ENCODE measurements at places on chromosomes 5 and 9.
A peak's percentile ranks its signal among the peaks of the same experiment; 100 is the strongest.

- no peak for DNase-seq
Measured at GRCh38 chr9:72733895-72734294, 212.5 kb downstream of the TMC1 start.

DNA sequence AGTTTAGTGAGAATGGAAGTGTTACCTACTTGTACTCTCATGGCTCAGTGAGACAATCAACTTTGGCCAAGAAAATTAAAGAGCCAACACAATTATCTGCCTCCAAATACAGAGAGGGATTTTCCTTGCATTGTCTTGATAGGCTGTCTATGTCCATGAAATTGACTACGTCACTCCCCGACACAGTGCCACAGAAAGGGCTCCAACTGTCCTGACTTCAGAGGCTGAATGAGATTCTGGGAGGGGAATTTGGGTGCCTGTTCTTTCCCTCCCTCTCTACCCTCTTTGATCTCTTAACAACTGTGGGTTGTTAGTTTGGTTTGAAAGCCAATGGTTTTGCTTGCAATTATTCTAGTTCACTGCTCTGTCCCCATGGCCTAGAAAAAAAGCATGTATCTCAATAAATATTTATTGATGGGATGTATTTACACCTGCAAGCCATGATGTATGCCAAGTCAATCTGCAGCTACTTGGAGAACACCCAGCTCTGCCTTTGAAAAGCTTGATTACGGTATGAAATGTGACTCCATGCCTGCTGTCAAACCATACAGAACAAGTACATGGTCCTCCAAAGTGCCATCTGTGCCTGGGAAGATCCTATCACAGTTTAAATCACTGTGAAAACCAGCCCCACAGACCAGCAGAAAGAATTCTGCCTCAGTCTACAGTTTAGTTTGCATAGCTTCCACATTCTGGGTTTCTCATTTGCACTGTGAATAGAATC lies 37.3 kb downstream of the CAPSL start:
- no peak for DNase-seq

DNA sequence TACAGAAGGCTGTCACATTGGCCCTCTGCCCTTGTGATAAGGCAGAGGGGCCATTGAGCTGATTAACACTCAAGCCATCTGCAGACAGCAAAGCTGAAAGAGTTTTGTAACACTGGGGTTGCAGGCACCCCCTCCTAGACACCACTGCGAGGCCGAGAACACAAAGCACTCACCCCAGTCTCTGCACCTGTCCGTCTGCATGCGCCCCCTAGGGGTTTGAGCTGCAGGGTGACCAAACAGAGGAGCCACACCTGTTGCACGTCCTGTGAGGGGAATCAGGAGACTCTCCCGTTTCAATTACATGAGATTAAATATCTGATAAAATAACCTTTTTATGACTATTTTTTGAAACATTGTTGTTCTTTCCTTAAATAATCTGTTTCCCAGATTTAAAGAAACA lies 1180.4 kb downstream of the CDH9 start:
- DNase-seq, result no peak

GRCh38 chr5:151157426-151158286 lies at the start of gene ANXA6:
Gene ANXA6, minus strand, starts transcription at chr5:151157779. Its CDS starts 9,878 bp downstream, at chr5:151147901.
- no peak for DNase-seq

DNA sequence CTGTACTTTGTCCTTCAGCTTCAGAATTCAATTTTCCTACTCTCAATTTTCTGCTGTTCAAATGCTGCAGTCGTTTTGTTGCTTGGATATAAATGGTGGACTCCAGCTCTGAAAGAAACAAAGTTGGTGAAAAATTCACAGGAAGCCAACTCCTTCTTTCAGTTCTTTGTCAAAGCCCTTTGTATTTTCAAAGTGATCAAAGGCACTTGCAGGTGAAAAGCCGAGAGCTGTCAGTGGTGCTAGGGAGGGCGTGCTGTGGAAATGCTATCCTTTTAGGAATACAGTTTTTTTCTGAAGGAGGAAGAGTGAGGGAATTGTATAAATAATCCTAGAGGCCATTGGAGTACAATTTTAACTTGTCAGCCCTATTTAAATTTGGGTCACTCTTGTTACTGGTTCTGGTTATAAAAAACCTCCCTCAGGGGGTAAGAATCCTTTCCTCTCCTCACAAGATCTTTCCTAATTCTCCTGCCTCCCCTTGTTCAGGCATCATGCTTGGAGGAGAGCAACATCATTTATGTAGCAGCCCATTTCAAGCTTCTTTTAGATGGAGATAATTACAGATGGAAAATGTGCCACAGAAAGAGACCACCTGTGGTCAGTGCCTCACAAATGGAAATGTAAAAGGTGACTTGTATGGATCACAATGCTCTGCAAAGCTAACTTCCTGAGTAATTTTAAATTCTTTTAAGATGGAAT lies 62.5 kb upstream of the GHR start:
- no peak for DNase-seq

GRCh38 chr9:124209774-124210173 lies 48.0 kb upstream of the NEK6 start:
- no peak for DNase-seq

DNA sequence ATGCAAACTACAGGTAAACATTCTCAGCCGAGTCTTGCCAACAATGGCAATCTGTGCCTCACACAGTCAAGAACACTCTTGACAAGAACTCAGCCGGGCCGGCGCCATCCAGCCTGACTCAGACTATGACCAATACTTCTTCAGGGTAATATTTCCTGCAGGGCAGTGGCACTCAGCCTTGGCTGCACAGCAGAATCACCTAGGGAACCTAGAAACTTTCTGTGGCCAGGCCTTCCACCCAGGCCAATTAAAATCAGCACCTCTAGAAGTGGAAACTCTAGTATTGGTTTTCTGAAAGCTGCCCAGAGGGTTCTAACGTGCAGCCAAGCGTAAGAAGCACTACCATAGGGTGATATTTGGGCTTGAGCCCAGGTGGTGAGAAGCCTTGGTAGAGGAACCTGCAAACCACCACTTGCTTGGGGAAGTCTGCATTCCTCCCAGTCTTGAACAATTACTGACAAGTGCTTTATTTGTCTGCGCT lies 120.6 kb downstream of the TTLL11 start:
- DNase-seq, result no peak

DNA sequence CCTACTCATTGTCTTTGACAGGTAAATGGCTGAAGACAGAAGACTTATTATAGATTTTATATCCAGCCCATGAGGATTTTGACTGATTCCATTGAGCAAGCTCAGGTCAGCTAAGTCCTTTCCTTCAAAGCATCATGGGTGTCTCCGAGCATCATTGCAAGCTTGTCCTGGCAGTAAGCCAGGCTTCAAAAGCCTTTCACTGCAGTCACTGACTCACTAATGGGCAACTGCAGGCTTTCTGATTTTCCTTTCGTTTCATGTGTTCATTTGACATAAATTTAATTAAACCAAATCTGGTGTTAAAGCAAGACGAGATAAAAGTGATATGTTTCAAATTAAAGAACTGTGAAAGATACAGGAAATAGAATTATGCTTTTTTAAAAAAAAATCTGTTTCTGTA lies 426.2 kb downstream of the ANXA1 start:
- DNase-seq, result no peak

DNA sequence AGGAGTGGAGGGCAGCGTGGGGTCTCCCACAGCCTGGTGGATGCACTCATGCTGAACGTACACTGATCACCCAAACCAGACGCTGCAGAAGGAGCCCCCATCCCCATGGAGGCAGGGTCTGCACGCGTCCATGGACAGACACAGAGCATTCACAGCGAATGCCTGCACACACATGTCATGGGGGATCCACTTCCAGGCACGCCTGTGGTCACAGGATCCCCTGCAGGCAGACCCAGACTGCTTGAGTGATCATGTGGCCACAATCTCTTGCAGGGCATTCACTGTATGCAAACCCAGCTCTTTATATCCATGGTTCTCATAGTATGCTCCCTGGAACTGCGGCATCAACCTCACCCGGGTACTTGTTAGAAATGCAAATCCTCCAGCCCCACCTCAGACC lies 5.4 kb downstream of the SNCB start:
- DNase-seq, result no peak

DNA sequence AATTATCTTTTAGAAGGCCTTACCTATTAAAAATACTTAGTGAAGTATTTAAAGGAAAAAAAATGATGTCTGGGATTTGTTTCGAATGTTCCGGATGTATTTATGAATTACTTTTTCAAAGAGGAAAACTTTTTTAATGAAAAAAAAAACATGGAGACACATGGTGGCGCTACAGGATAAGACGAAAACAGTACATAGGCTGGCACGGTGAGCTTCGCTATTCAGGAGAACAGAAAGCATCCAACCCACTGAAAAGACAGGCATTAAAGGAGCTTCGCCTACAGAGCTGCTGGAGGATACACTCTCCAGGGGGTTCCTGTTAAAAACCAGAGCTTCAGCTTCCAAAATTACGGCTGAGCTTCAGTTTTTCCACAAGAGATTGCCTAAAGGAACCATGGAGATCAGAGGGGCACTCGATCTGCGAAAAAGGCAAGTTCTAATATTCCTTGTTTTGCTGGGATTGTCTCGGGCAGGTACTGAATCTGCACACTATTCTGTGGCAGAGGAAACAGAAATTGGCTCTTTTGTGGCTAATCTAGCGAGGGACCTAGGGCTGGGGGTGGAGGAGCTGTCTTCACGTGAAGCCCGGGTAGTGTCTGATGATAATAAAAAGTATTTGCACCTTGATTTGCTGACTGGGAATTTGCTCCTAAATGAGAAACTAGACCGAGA lies at the start of gene PCDHB14:
PCDHB14 (plus strand) TSS at position 232 of the 672 bp plus-strand sequence; CDS start at position 395, 163 bp downstream.
- DNase-seq, result no peak

- no peak for DNase-seq
Measured at GRCh38 chr5:143772621-143773020, 39.3 kb upstream of the HMHB1 start.

DNA sequence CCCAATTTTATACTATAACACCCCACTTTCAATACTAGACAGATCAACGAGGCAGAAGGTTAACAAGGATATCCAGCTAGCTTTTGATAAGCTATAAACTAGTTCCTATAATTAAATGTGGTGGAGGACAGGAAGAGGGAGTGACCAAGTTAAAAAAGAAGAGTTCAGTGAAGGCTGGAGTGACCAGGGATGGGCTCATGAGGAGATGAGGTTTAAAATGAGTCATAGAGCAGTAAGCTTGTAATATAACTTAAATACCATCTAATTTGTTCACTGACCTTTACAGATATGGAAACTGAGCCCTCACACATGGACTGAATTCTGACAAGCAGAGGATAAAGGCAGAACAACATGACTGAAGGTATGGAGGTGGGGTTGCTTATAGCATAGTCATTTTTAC lies 284.5 kb downstream of the SPATA31D1 start:
- DNase-seq, result no peak

DNA sequence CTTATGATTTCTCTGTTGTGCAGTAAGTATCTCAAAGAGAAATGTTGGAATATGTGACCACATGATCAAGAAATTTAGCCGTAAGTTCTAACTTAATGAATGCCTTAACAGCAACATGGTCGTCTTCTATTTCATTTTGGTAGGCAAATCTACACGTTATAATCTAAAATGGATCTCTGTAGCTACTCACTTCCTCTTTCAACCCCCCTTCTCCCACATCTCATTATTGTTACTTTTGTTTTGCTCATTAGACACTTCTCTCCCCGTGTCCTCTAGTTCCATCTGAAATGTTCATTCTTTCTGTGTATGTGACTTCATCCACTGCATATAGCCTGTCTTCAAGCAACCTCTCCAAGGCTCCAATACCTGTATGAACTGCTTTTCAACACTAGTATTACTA lies 27.1 kb upstream of the LPAR1 start:
- no peak for DNase-seq

DNA sequence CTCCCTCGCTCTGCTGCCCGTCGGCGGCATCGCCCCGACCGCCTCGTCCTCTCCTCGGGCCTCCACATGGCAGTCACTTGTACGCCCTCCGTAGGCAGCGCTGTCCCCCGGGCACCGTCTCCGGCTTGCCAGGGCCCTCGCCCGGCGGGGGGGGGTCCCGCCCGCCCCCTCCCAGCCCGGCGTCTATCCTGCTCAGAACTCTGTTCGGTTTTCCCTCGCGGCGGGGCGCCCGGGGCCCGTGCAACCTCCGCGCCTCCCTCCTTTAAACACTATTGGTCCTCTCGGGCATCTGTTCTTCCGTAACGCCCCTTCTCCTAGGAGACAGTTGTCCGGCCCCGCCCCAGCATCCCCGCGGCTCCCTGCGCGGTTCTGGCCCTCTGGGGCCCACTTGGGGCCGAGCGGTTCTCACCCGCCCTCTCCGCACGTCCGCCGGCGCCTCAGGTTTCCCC lies 831 bp downstream of the ODF2 start:
- peak; percentile 17 for DNase-seq

DNA sequence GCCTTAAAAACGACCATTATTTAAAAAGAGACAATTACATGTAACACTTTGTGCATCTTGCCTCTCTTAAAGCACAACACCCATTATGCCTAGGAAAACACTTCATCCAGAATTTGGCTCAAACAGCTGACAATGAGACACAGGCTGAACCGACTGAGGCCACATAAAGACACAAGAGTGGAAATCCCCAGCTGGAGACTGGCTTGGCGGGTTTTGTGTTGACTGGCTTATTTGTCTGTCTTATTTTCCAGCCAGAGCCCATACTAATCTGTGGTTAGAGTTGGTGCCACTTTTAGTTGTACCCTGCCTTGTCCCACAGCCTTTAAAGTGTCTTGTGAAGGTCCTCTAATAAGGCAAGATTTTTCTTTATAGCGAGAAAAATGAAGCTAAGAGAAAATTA lies 21.2 kb downstream of the TRIM14 start:
- no peak for DNase-seq

GRCh38 chr5:167602067-167602466 lies 689.4 kb upstream of the WWC1 start:
- DNase-seq, result no peak

- no peak for DNase-seq
Measured at GRCh38 chr5:956941-957747, 51.5 kb upstream of the NKD2 start.

- DNase-seq, result peak; percentile 65
Measured at GRCh38 chr5:111116550-111116949, 24.4 kb downstream of the WDR36 start.

- DNase-seq, result no peak
Measured at GRCh38 chr5:41511241-41511640, 840 bp upstream of the PLCXD3 start.

GRCh38 chr9:132606066-132606465 lies 23.7 kb downstream of the BARHL1 start:
- no peak for DNase-seq

GRCh38 chr9:85554349-85554748 lies 187.4 kb downstream of the AGTPBP1 start:
- DNase-seq, result no peak

DNA sequence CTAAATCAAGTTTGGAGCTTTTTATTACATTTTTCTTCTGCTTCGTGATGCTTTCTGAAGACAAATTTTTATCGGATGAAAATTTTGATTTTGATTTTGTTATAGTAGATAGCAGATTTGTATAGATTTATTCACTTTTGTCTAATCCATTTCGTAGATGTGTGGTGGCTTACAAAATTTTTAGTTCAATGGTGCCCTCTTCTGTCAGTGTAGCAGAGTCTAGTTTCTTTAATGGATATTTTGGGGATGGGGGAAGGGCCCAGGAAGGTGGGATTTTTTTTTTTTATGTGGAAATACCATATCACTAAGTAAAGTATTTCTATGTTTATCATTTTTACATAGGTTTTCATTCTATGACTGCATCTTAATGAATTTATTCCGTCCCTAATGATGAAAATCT lies 259.9 kb upstream of the TARS1 start:
- DNase-seq, result no peak
